Activated CD8-positive, alpha-beta memory T cell treated with anti-CD3 and anti-CD28 coated beads for 1 hour (primary cell): ENCODE measurements at places on chromosomes 7 and 10.

- no peak for DNase-seq
These were observed 153.7 kb downstream of the DNAJB6 start for GRCh38 chr7:157490465-157490912.

DNA sequence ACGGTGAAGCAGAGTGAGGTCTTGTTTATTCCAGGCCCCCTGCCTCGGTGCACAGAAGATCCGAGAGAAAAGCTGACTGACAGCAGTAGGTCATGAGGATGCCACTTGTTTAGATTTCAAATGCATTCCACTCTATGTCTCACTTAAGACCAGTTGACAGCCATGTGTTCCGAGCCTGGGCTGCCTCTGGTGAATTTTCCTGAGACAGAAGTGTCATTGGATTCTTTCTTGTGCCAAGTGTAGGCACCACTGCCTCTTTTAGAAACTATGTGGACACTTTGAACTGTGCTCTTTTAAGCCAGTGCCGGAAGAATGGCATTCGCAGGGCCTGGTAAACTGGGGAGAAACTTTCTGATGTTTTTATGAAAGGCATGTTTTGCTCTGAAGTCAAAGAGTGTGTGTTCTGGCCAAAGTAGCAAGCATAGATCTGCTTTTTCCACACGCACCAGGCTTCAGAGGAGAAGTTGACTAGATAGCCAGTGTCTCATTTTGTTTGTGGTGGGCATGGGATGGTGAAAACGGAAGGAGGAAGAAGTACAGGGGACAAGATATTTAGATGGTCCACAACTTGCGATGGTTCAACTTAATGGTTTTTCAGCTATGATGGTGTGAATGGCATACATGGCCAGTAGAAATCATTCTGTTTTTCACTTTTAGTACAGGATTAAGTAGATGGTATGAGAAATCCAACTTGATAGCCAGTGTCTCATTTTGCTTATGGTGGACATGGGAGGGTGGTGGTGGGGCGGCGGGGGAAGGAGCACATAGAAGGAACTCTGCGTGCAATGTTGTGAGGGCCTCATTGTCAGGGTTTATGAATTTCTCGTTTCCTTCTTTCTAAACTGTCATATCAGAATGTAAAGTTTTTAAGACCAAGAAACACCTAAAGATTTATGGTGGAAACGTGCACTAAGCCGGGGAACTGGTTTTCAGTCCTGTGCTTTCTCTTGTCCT, 41.5 kb downstream of the CYP17A1 start:
- no peak for DNase-seq

DNA sequence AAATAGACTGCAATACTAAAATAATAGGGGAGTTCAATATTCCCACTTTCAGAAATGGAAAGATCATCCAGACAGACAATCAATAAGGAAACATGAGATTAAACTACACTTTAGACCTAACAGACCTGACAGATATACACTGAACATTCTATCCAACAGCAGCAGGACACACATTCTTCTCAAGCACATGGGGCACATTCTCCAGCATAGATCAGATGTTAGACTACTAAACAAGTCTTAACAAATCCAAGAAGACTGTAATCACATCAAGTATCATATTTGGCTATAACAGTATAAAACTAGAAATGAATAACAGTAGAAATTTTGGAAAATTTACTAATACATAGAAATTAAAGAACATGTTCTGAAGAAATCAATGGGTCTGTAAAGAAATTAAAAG, 458.9 kb upstream of the ANKRD30A start:
- no peak for DNase-seq

- no peak for DNase-seq
These were observed 60.2 kb downstream of the TFPI2 start for GRCh38 chr7:93830141-93830925.

- no peak for DNase-seq
These were observed 407.4 kb downstream of the GRM8 start for GRCh38 chr7:126845331-126845730.

- DNase-seq = no peak
These were observed 54.7 kb downstream of the ZNF727 start for GRCh38 chr7:64099656-64100531.

GRCh38 chr10:4138146-4138721, 353.2 kb upstream of the KLF6 start:
- DNase-seq = no peak

DNA sequence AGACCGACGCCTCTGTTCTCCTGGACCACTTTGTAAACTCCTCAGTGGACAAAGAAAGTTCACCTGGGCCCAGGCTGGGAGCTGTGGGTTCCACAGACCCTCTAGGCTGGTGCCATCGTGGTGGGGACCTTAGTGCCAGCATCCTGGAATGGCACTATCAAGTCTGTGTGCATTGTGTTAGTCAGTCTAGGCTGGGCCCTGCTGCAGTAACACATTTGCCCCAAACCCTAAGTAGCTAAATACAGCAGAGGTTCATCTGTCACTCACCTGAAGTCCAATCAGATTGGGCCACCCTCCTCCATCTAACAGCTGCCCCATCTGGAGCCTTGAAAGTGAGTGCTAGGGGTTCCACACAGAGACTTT, 110.8 kb downstream of the RGS10 start:
- no peak for DNase-seq

GRCh38 chr10:80271416-80271815, 18.0 kb downstream of the MAT1A start:
- no peak for DNase-seq

GRCh38 chr10:100158044-100158805, 27.6 kb downstream of the ERLIN1 start:
- DNase-seq = no peak

DNA sequence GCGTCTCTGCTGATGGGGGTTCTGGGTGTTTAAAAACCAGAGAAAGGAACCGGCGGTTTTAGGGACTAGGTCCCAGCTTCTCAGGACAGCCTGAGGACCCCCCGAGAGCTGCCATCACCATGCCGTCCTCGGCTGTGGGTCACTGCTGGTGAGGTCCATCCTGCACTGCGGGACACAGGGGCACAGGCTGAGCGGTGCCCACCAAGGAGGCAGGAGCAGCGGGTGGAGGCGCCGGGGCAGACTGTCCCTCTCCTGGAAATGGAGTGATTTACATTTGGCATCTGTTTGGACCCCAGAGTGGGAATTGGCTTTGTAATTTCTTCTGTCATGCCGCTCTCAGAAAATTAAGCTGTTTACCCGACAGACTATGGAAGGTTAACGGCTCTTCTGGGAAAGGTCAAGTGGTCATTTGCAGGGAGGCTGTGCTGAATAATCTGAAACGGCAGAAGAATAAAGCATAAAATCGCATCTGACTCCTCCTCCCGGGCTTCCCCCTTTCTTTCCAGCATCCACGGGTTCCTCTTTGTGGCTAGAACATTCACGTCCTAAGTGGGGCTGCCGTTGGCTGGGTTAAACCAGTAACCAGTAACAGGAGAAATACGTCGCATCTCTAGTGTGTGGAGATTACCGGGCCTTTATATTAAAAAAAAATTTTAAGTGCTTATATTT, 31.7 kb downstream of the LHPP start:
- DNase-seq = no peak

DNA sequence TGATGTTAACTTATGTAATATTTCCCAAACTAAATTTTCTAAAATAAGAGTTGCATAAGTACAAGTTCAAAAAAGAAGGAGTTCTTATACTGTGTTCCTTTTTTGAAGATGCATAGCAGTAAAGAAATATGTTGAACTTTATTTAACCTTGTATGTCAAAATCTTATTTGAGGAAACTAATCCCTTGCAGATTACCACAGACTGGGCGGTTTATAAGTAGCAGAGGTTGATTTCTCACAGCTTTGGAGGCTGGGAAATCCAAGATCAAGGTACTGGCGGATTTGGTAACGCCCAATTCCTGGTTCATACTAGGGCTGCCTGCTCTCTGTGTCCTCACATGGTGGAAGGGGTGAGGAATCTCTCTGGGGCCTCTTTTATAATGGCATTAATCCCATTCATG, 68.5 kb downstream of the GNAT3 start:
- DNase-seq = no peak

- no peak for DNase-seq
These were observed 49.6 kb downstream of the MAGI2 start for GRCh38 chr7:79403879-79404278.

DNA sequence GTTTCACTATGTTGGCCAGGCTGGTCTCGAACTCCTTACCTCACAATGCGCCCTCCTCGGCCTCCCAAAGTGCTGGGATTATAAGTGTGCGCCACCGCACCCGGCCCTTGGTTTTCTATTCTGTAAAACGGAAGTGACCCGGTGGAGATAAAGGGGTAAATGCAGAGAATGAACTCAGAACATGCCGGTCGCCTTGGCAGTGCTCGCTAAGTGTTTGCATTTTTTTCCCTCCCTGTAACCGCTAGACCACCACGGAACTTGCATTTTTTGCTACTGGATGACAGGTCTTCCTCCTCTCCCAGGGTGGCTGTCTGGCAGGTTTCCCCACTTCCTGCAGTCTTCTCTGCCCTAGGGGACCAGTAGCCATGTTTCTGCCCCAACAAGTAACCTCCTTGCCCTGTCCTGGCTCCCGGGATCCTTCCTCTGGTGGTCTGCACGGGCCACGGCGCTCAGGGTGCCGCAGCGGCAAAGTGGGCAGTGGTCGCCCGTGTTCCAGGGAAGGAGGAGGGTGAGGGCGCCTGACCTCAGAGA, 18.8 kb upstream of the GNA12 start:
- DNase-seq = no peak

DNA sequence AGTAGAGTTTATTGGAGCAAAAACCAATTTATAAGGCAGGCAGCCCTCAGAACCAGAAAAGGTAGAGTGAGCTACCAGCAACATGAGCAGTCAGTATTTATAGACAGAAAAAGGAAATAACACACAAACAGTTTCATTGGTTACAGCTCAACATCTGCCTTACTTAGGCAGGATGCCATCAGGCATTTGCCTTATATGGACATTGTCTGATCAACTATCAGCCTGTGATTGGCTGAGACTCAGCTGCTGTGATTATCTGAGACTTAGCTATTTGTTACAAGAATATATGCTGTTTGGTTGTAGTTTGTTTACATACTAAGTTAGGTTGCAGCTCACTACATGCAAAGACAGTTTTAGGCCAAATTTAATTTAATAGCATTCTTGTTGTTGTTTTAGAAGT, 60.4 kb upstream of the CDK1 start:
- no peak for DNase-seq

GRCh38 chr10:82796510-82796909, 921.5 kb downstream of the NRG3 start:
- DNase-seq = no peak

GRCh38 chr10:20466731-20467130, 430.4 kb downstream of the NEBL start:
- DNase-seq = no peak

GRCh38 chr7:28061824-28062196, 118.8 kb downstream of the JAZF1 start:
- no peak for DNase-seq

- no peak for DNase-seq
These were observed 86.8 kb downstream of the SORBS1 start for GRCh38 chr10:95474228-95475002.
